ENCODE measurements at places on chromosomes 6 and 20.
A peak's percentile ranks its signal among the peaks of the same experiment; 100 is the strongest.

DNA sequence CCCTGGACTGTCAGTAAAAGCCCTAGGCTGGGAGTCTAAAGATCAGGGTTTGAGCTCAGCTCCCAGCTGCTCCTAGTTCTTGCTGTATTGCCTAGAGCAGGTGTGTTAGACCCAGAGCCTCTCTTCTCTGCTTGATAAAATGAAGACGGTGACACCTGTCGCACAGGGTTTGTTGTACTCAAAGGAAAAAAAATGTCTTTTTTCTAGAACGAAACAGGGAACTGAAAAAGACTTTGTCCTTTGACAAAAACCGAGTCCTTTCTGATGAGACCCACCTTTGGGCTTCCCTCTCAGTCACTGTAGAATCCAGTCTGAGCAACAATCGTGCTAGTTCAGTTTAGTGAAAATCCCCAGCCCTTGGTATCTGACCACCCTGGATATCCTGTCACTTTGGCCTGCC is 102.1 kb upstream of the LAMP5 start:
- no peak for DNase-seq

DNA sequence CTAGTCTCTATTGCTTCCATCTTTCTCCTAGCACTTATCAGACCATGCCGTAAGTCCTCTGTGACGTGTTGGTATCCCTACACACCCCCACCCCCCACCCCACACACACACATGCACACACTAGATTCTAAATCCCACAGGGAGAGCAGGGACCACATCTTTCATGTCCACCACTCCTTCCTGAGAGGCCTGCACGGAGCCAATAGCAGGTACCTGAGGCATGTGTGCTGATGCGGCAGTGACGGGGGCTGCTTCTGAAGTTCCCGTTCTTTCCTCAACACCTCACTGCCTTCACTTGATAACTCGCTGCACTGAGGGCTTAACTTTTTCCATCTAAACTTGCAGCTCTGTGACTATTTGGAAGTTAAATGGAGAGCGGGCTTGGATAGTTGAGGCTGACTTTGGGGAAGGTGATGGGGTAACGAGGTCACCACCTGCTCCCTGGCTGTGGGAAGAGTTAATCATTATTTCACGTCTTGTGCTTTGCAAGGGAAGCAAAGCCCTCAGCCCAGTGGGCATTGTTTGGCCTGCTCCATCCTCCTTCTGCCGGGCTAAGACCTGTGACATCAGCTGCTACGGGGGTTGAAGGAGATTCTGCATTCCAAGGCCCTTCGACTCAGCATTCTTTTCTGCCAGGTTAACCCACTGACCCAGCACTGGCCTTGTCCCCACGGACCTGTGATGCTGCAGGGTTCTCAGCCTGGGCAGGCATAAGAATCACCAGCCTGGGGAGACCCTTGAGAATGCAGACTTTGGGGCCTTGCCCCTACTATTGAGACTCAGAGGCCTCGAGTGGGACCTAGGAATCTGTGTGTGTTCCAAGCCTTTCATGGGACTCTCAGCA is 187.8 kb downstream of the ANKRD60 start:
- no peak for DNase-seq

GRCh38 chr6:27140999-27141528 is 106.4 kb upstream of the PRSS16 start:
- no peak for DNase-seq

DNA sequence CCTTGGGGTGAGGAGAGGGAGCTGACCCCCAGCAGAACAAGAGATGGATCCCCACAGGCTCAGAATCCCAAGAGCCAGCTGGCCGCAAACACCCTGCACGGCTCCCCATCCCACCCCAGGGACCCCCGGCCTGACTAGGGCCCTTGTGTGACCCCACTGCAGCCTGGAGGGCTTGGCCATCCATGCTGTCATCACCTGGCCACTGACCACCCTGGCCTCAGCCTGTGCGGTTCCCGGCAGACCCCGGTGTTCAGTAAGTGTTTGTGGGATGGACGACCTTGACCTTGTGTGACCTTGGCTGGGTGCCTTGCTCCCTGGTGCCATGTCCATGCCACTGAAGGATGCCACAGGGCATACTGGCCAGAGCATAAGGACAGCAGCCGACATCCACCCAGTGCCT is 328.3 kb downstream of the TAF4 start:
- DNase-seq = peak; percentile 32

DNA sequence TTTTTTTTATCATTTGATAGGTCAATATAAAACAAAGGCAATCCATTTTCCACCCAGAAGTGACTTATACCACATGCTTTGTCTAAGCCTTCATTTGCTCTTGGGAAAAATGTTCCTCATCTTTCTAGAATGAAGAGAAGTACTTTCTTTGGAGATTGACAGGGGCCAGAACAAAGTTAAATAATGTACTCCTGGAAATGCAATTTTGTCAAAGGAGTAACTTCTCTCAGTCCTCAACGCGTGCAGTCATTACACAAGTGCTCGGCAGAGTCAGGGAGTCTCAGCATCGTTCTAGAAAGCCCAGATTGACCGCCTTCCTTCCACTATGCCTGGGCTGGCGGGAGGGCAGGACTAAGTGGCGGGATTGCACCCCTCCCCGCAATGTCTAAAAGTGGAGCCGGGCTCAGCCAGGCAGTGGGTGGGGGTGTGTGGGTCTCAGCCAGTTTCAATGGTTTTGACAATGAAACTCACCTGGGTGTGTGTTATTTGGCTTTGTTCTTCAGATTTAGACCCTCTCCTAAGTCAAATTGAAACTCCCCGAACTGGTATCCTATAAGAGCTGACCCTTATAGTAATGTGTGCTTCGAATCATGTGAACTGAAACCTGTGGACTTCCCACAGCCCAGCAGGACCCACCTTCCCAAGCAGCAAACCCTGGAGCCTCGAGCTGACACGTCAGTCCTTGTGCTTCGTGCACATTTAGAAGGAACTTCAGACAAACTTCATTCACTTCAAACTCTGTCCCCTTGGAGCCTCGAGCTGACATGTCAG is 63.2 kb upstream of the DUSP22 start:
- DNase-seq = no peak

GRCh38 chr6:106591111-106591825 is 38.0 kb downstream of the RTN4IP1 start:
- DNase-seq = no peak

DNA sequence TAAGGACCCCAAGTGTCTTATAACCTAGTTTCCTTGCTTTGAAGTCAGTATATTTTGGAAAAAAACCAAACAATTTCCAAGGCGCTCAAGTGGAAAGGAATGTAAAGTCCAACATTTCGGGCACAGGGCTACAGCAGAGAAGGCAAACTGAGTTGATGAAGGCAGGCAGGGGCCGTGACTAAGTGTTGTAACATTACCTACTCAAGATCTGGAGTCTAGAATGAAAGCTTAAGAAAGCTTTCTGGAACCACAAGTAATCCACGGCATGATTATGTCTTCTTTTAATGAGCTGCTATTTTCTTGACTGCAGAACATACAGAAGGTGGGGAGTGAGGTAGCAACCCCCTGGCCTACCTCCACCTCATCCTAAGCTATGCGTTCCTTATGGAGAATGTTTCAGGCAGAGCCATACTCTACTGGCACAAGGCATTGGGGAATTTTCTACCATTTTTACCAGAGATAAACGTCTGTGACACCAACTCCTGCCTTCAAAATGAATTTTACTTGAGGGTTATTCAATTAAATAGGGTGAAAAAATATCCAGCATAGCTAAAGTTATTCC is 4.3 kb downstream of the PPP1R10 start:
- no peak for DNase-seq

DNA sequence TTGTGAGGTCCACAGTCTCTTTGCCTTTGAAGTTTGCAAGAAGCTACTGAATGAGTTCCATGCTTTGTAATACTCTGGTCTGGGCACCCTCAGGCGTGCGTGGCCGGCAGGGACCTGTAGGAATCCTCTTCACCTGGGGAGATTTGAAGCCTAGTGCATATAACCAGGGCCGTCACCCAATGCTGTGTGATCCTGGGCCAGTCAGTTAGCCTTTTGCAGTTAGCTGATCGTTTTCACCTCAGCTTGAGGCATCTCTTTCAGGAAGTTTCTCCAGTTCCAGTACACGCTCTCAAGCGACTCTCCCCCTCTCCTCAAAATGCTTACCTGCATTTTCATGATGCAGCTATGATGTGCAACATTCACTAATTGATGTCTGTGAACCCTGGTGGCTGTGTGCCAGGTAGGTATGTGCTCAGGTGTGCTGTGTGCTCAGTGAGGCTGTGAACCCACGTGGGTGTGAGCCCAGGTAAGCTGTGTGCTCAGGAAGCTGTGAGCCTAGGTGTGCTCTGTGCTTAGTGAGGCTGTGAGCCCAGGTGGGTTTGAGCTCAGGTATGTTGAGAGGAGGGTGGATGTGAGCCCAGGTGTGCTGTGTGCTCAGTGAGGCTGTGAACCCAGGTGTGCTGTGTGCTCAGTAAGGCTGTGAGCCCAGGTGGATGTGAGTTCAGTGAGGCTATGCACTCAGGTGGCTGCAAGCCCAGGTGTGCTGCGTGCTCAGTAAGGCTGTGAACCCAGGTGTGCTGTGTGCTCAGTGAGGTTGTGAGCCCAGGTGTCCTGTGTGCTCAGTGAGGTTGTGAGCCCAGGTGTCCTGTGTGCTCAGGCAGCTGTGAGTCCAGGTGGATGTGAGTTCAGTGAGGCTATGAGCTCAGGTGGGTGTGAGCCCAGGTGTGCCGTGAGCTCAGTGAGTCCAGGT is 120.4 kb downstream of the PHACTR3 start:
- DNase-seq = no peak

DNA sequence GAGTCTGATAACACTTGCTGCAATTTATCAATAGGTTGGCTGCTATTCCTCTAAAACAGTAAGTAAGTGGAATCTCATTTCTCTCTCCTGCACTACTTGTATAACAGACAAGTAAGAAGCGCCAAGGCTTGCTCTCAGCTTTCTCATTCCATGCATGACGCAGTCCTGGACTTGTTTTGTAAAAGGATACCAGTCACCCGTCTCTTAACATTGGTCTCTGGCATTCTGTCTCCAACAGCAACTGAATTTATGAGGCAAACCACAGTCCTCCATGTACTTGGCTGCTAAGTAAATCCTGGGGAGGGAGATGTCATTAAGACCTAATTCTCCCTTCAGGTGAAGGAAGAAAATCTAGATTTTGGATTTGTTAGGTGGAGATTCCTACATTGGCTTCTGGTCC is 115.4 kb downstream of the OPN5 start:
- no peak for DNase-seq

DNA sequence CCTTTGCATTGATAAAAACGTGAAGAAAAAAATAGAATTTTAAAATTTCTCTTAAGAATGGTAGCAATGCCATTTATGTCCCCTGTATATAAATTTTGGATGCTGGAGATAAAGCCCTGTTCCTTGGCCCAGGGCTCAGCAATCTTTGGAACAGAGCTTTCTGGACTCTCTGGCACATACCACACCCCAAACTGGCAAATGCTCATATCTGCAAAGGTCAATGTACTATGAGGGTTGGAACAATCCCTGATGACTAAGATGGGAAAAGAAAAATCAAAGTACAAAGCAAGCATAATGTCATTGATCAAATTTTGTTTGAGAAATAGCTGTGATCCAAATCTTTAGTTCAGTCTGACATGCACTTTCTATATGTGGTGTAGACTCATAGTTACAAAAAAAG is 158.1 kb upstream of the HCRTR2 start:
- DNase-seq = no peak

- no peak for DNase-seq
These were observed 35.4 kb downstream of the CEP250 start for GRCh38 chr20:35490736-35491181.

DNA sequence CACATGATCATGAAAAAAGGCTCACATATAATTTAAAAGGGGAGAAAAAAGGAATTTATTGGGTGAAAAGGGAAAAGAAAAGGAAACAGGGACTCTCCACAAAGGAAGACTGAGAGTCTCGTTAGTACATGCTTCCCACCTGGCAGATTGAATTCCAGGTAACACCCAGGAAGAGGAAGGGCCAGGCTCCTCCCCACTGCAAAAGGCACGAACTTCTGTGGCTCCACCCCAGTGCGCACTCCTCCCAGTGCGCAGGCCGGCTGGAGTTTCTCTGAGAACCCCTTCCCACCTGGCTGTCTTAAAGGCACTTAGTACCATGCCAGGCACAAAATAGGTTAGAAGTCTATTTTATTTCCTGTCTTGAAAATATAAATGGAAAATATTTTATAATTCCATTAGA is 129.8 kb downstream of the COL12A1 start:
- DNase-seq = no peak

DNA sequence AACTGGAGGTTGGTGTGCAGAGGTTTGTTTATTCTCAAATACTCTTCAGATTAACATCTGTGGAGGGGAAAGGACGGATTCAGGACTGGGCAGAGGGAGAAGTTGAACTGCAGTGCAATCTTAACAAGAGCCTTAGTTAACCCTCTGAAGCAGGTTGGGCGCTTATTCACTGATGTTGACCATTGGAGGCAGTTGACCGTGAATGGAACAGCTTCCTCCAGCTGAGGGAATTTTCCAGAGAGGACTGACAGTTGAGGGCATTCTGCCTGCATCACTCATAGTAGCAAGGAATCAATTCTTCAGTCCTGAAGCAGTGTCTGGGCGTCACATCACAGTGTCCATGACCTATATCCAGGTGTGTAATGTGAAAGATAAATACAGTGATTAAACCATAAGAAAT is 80.9 kb downstream of the PLCB4 start:
- DNase-seq = no peak

GRCh38 chr6:57224769-57225515 is 2.8 kb upstream of the RAB23 start:
- DNase-seq = no peak

DNA sequence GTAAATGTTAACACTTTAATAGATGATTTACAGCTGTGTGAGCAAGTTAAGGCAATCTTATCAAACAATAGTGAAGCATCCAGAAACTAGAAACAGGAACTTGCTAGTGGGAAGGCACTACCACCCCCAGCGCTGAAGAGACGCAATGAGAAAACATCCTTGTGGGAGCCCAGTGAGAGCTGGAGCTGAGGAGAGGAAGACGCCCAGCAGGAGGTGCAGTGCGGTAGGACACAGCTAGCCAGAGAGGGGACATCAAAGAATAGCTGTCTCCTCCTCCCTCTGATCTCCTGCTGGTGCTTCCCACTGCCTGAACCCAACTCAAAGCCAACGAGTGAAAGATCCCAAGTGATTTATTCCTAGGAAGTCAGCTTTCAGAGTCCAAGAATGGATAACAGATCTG is 140.3 kb downstream of the COL12A1 start:
- no peak for DNase-seq

GRCh38 chr6:108294297-108294726 is 542 bp upstream of the AFG1L start:
- no peak for DNase-seq

Measured in dorsolateral prefrontal cortex (tissue), 122 donors.